ENCODE measurements at places on chromosomes 3 and 15. TPM values are rescaled to one million over a fixed set of nuclear protein-coding genes. Genes with fewer than 3 reads are reported as not detected.

Gene TNNC1
- total RNA-seq: 3.1 TPM

Gene GXYLT2
- 0.58 TPM for total RNA-seq

- peaks cover 4% of the 10 kb centered on the region for H3K4me1 ChIP-seq
- no peak overlapping the region for H3K27ac ChIP-seq
Observed at GRCh38 chr3:123339302-123339701, 109.6 kb downstream of the ADCY5 start.

GRCh38 chr3:122063908-122064307, 8.7 kb downstream of the CD86 start:
- H3K36me3 ChIP-seq: no peaks in the 10 kb centered on the region
- H3K27me3 ChIP-seq: no peaks in the 10 kb centered on the region
- no peak overlapping the region for H3K27ac ChIP-seq
- H3K4me3 ChIP-seq: no peak overlapping the region
- H3K4me1 ChIP-seq: no peaks in the 10 kb centered on the region

Gene BOC
- 9.8 TPM for total RNA-seq
